Panc1 (cell line): ENCODE measurements at places on chromosomes 13 and 19. TPM values are rescaled to one million over a fixed set of nuclear protein-coding genes. Genes with fewer than 3 reads are reported as not detected.

The ETV2 gene
- total RNA-seq: 2.8 TPM

The FUT2 gene
- 0.08 TPM for total RNA-seq

The DMRTC2 gene
- not detected for total RNA-seq

The CEACAM3 gene
- total RNA-seq: not detected

The NTF4 gene
- total RNA-seq: 0.39 TPM

The MBD3L2 gene
- not detected for total RNA-seq

DNA sequence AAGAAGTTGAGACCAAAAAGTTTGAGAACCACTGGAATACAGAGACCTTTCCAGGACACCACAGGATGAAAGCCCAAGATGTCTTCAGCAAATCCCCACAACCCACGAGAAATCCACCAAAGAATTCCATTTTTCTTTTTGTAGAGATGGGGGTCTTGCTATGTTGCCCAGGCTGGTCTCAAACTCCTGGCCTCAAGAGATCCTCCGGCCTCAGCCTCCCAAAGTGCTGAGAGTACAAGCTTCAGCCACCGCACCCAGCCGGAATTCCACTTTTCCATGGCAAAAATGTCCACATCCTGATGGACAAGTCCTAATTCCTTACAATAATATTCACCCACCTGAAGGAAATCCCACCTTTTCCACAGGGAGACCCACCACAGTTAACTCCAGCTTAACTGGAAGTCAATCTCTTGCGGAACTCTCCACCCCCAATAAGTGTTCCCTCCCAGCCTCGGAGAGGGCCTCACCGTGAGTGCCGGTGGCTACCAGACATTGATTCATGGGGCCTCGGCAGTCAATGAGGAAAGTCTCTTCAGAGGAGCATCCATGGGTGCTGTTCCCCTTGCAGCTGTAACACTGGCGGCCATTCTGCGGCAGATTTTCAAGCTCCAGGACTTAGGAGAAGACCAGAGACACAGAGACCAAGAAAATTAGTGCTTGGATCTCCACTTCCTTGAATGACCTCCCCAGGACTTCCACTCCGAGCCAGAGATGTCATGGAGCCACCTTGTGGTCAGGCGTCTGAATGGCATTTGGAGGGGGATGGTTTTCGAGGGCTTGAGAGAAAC, 12.3 kb upstream of the CADM4 start:
- peak; percentile 22 for DNase-seq

- DNase-seq: no peak
These were observed 51.6 kb downstream of the RFX2 start for GRCh38 chr19:6058518-6059201.

DNA sequence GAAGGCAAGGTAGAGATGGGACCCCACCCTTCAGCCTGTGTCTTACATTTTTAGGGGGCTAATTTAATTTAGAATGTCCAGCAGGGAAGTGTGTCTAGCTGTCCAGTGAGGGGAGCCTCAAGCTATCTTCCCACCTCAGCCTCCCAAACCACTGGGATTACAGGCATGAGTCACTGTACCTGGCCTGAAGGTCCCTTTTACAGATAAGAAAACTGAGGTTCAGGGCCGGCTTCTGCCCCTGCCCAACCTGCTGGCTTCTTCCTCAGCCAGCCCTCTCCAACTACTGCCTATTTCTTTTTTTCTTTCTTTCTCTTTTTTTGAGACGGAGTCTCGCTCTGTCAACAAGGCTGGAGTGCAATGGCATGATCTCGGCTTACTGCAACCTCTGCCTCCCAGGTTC, 19.4 kb upstream of the HOMER3 start:
- no peak for DNase-seq

DNA sequence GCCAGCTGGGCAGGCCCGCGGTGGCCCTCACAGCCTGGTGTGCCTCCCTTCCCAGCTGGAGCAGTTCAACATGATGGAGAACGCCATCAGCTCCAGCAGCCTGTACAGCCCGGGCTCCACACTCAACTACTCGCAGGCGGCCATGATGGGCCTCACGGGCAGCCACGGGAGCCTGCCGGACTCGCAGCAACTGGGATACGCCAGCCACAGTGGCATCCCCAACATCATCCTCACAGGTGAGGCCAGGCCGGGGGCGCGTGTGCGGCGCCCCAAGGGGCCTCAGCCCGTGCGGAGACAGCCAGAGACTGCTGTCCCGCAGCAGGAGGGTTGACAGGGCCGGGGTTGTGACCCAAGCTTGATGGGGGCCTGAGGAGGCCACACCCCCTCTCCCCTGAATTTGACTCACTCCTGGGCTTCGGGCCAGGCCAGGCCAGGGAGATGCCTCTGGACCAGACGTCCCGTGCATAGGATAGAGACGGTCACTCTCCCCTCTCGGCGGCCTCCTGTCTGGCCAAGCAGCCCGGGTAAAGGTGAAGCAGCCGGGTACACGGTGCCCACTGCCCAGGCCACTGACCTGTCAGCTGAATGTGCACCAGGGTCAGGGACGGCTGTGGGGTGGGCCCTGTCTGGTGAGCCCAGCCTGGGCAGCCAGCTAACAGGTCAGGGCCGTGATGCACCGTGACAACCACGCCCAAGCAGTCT, 15.4 kb downstream of the COMP start:
- DNase-seq: no peak

DNA sequence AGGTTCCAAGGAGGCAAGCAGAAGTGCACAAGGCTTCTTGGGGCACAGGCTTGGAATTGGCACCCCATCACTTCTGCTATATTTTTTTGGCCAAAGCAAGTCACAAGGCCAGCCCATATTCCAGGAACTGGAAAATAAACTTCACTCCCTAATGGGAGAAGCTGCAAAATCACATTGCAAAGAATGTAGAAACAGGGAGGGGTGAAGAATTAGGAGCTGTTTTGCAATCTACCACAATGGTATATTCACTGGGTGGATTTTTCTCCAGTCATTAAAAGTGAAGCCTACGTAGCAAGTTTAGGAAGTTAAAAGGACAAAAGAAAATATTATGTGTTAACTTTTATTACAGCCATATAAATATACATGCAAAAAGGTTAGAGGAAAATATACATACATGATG, 464.8 kb downstream of the COG6 start:
- DNase-seq: no peak

DNA sequence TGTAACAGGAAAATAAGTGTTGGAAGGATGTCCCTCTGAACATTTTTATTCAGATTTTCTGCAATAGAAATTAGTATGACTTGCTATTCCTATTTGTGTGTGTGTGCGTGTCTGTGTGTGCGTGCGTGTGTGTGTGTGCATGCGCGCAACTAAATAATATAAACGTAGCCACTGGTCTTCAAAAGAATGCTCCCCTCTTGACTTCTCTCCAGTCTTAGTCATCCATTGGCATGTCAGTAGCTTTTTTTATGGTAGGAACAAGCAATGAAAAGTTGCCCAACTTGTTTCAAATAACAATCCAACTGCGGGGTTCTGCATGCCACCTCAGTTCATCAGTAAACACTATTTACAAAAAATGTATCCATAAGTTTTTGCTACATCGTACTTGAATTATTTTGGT, 249.6 kb downstream of the GPC6 start:
- DNase-seq: no peak

DNA sequence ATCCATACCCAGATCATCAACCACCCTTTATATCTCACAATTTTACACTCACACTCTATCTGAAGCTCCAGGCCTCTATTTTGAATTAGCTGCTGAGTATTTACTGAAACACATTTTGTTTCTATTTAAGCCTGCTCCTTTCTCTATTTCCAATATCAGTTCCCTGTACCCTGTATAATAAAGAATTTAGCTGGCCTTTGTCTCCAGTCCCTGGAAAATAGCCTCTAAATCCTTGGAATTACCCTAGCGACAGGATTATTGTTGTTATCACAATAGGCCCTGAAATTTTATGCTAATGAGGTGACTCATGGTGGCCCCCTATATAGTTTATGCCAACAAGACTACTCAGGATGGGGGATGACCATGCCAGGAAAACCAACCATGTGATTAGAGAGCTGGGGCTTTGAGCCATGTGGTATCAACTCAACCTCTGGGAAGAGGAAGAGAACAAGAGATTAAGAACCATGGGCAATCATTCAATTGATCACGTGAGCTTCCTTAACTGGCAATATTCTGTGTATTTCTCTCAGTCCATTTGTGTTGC, 72.7 kb downstream of the KATNAL1 start:
- DNase-seq: no peak

DNA sequence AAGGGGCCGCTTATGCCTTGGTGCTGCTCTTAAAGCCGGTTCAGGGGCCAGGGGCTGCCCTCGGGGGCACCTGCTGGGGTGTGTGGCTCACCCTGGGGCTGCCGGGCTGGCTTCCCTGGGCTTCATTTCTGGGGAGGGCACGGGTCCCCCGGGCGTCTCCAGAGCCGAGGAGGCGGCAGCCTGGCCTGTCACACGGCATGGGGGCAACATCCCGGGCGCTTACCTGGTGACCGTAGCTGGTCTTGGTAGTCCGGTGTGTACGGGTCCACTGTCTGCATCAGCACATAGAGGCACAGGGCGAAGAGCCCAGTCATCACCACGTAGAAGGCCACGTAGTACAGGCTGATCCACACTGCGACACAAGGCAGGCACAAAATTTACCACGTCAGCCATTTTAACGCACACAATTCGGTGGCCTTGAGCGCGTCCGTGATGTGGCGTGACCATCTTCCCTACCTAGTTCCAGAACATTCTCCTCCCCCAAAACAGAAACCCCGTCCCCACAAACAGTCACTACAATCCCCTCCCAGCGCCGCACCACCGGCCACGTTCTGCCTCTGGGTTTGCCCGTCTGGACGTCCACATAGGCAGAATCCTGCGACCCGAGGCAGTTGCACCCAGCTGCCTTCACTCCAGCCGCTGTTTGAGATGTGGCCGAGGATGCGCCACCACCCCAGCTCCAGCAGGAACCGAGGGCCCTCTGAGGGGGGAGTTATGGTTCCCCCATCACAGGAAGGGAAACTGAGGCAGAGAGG, 3.2 kb downstream of the ATP4B start:
- no peak for DNase-seq

DNA sequence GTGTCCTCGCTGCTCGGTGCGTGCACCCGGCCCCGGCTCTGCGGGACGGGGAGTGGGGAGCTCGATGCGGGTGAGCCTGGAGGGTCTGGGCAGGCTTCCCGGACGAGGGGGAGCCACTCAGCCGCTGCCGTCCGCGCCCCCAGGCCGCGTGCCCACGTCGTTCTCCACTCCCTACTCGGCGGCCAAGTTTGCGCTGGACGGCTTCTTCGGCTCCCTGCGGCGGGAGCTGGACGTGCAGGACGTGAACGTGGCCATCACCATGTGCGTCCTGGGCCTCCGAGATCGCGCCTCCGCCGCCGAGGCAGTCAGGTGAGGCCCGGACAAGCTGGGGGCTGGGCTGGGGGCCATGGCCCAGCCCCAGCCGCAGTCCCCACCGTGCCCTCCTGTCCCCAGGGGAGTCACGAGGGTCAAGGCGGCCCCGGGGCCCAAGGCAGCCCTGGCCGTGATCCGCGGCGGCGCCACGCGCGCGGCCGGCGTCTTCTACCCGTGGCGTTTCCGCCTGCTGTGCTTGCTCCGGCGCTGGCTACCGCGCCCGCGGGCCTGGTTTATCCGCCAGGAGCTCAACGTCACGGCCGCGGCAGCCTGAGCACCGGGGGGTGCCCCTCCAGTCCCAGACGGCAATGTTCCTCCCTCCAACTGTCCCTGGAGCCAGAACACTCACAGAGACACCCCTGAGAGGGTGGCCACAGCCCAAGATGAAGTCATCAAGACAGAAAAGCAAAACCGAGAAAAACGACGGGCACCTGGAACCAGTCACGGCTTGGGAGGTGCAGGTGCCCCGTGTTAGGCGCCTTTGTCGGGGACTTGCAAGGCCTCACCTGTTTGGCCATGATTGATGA, 2.5 kb upstream of the RPL36 start:
- no peak for DNase-seq

- no peak for DNase-seq
These were observed 134.6 kb downstream of the STOML3 start for GRCh38 chr13:38856065-38856464.

DNA sequence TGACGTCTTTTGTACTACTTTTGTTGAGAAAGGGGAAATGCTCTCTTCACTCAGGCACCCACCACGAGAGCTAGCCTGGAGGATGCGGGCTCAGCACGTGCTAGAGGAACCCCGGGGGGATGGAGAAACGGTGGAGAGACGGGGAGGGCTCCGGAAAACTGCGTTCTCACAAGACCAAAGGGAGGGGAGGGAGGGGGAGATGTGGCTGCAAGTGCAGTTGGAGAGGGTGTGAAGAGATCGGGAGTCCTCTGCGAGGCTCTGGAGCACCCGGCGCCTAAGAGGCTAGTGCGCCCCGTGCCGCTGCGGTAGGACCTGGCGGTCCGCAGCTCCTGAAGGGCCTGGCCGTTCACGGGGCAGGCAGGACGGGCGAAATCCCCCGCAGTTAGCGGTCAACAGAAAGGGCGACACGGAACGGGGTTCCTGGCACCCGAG, 43.4 kb upstream of the XPO4 start:
- DNase-seq: no peak

GRCh38 chr13:50219743-50220142, 204.5 kb downstream of the KCNRG start:
- DNase-seq: no peak

GRCh38 chr13:36345438-36346221, 564 bp downstream of the SPART start:
- no peak for DNase-seq

- no peak for DNase-seq
These were observed 10.1 kb downstream of the GRIN2D start for GRCh38 chr19:48403606-48404005.

- no peak for DNase-seq
These were observed 123.8 kb downstream of the NDFIP2 start for GRCh38 chr13:79604752-79605151.

DNA sequence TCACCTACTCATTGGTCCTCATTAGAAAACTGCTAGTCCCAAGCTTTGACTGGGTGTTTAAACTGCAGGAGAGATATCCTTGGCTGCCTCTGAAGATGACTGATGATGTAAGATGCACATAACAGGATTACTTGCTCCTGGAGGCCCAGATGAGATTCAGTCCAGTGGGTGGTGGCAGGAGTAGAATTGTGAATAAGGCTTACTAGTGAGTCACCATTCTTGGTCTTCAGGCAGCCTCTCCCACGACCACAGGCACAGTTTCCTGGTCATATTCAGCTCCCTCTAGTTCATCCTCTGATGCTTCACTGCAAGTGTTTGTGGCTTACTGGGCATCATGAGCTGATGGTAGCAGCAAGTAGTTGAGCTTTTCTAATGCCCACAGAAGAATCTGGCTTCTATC, 12.1 kb downstream of the SERTM1 start:
- no peak for DNase-seq

- DNase-seq: no peak
These were observed 18.7 kb downstream of the PAF1 start for GRCh38 chr19:39372047-39372802.

GRCh38 chr13:95083758-95084157, 217.5 kb downstream of the ABCC4 start:
- DNase-seq: no peak
